ENCODE measurements at places on chromosomes 16 and 17.

DNA sequence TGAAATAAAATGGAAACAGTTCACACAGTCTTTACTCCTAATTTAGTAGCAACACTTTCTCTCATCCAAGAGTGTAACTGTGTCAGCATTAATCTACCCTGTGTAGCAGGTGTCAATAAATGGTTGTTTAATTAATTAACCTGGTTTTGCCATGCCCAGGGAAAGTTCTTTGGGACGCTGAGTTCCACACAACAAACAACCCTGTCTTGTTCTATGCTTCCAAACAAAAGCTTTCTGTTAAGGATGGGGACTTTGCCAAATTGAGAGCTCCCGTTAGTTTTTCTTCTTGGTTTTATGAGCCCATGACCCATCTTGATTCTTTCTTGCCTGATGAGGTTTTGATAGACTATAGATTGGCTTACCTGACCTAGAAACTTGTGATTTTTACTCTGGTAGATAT lies 530.1 kb downstream of the KCNJ2 start:
- DNase-seq, result no peak

DNA sequence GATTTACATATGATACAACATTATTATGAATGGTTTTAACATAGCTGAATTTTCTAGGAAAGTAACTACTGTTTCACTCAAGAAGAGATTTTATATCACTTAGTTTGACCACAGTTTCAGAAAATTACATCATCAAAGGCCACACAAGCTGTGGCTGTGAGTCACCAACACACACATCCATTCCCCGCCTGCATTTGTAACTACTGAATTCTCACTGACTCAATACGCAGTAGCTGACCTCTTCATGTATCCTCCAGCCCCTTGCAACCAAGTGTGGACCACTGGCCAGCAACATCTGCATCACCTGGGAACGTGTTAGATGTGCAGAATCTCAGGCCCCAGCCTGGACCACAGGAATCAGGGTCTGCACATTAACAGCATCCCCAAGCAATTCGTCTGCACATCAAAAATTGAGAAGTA lies 197.6 kb downstream of the XYLT1 start:
- peak; percentile 56 for DNase-seq

DNA sequence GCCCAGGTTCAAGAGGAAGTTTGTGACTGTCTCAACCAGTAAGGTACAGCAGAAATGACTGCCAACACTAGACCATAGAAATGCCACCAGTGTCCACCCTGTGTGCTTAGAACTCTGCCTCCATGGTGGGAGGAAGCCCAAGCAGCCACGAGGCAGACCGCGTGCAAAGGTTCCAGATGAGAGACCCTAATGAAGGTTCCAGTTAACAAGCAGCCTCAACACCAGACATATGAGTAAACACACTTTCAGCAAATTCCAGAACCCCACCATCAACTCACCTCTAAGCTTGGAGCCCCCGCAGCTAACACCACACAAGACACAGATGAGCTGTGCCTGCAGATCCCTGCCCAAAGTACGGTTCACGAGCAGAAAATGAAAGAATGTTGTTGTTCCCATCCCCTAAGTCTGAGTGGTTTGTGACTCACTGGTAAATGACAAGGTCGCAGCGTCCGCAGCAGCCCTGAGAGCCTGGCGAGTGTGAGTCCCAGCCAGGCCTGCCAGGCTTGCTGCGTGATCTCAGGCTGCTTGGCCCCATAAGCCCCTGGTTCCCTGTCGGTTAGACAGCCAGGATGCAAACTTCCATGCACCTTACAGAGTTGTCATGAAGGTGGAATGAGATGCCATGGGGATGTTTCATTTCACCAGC lies 193.7 kb downstream of the C16orf95 start:
- DNase-seq, result no peak

DNA sequence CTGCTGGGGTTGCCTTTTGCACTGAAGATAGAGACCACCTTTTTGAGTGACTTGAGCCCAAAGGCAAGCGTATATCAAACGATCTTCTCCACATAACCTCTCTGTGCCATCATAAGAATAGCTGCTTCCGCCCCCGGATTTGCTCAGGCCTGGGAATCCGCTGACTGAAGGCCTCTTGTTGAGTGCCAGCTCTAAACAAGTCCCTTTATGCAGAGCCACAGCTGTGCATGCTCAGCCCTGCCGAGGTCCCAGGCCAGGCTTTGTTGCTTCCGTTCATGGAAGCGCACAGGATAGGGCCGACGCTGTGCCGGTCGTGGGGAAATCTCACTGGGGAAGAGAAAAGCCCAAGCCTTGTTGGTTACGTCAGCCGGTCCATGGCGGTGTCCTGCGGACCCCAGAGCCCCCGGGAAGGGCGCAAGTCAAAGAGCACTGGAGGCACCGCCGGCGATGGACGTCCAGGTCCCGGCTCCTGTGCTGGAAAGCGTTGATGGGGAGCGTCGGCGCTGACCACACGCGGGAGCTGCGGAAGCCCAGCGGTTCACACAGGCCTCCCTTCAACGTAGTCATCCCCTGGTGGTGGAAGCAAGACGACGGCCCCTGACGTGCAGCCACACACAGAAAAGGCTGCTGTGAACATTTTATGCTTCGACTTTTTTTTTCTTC lies 23.5 kb upstream of the RPL13 start:
- no peak for DNase-seq

DNA sequence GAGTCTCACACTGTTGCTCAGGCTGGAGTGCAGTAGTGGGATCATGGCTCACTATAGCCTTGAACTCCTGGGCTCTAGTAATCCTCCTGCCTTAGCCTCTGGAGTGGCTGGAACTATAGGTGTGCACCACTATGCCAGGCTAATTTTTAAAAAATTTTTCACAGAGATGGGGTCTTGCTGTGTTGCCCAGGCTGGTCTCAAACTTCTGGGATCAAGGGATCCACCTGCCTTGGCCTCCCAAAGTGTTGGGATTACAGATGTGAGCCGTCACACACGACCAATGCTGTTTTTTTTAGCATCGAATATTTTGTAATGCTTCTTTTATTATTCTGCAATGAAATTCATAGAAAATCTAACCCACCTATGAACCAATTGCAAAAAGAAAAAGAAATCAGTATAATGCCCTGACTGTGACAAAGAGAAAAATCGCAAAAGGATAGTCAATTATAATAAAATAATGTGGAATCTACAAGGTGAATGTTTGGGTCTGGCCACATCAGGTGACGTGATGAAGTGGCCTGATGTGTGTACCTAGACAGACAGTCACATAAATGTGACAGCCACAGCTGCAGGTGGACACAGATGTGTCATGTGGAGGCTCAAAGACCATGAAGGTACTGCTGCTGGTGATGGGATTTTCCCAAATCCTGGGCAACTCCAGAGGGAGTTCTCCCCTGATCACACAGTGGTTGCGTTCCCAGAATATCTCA lies 33.6 kb upstream of the ZCCHC14 start:
- no peak for DNase-seq

DNA sequence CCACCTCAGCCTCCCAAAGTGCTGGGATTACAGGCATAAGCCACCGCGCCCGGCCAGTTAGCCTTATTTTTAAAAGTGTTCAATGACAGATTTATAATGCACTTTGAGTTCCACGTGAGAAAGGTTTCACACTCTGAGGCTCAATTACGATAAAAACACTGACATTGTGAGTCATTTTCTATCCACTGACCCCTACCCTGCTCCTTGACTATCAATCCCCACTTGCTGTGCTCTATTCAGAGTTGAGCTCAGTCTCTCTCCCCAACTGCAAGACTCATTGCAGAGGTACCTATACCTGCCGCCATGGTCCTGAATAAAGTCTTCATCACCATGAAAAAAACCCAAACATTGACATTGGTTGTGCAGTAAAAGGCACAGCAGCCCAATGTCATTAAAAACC lies 8.5 kb downstream of the GFOD2 start:
- DNase-seq, result no peak

GRCh38 chr17:8089728-8090127 lies 2.2 kb upstream of the ALOX12B start:
- DNase-seq, result no peak

DNA sequence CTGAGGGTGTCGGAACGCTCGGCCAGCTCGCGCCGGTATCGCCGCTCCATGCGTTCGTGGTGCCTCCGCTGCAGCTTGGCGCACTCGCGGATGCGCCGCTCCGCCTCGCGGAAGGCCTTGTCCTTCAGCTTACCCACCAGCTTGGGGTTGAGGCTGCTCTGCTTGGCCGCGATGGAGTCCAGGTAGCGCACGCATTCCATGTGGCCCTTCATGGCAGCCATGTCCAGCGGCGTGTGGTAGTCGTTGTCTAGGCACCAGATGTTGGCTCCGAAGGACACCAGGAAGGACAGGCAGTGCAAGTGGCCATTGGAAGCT lies 2.8 kb downstream of the USH1G start:
- DNase-seq, result no peak

- DNase-seq, result no peak
These were observed 15.9 kb upstream of the TBX2 start for GRCh38 chr17:61383689-61384201.

- DNase-seq, result no peak
These were observed 109.1 kb downstream of the C16orf78 start for GRCh38 chr16:49482690-49483089.

Measured in ACHN (cell line).